ENCODE measurements at places on chromosomes 12 and 14. TPM values are rescaled to one million over a fixed set of nuclear protein-coding genes. Genes with fewer than 3 reads are reported as not detected.

The CLIP1 gene
- 25.9 TPM for total RNA-seq

The CCDC184 gene
- total RNA-seq = 0.54 TPM

The C1S gene
- 0.81 TPM for total RNA-seq

DNA sequence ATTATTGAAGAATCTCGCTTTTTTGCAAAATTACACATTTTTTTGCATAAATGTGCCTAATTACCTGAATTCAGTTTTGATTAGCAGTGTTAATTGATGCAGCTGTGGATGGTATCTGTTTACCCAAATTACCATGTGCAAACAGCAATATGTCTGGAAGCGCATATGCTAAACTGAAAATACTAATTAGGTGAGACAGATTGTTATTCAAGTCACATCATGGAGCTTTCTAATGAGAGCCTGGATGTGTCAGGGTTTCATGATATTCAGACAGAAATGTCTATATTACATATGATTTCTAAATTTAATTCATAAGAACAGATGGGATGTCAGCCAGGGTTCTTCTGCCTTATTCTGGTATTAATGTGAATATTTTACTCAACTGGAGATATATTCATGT, 74.9 kb downstream of the RMST start:
- DNase-seq = no peak

Data from hematopoietic multipotent progenitor cell (in vitro differentiated cells).